ENCODE measurements at places on chromosomes 5 and 9.

DNA sequence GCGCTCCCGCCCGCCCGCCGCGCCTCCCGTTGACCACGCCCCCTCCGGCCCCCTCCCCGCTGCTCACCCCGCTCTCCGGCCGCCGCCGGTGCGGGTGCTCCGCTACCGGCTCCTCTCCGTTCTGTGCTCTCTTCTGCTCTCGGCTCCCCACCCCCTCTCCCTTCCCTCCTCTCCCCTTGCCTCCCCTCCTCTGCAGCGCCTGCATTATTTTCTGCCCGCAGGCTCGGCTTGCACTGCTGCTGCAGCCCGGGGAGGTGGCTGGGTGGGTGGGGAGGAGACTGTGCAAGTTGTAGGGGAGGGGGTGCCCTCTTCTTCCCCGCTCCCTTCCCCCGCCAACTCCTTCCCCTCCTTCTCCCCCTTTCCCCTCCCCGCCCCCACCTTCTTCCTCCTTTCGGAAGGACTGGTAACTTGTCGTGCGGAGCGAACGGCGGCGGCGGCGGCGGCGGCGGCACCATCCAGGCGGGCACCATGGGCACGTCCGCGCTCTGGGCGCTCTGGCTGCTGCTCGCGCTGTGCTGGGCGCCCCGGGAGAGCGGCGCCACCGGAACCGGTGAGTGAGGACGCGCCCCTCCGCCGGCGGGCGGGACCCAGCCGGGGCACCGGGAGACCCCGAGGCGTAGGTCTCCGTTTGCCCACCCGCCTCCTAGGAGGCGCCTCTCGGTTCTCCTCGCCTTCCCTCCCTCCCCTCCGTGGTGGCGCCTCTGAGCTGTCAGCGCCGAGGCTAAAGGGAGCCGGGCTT, at the start of gene VLDLR:
TSS of gene VLDLR (plus strand) at position 66 of the 739 bp plus-strand sequence. CDS start at position 469, 403 bp downstream.
- DNase-seq: peak; percentile 36

DNA sequence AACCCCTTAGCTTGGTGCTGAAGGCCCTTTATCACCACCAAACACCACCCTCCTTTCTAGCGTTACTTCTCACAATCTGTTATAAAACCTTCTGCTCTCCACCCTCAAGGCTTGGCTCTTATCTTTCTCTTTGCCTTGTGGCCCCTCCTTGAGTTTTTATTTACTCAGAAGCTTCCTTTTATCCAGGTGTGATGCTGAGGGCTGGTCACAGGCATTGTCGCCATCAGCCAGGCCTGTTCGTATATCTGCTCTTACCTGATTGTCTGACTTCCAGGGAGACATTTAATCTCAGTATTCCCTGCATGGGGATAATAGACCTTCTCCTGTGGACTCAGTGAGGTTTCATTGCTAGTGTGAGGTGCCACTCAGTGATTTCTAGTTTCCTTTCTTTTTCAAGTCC, 34.2 kb downstream of the MEGF10 start:
- DNase-seq: no peak

- DNase-seq: no peak
These were observed 1.4 kb downstream of the TMEM141 start for GRCh38 chr9:136792321-136793085.

DNA sequence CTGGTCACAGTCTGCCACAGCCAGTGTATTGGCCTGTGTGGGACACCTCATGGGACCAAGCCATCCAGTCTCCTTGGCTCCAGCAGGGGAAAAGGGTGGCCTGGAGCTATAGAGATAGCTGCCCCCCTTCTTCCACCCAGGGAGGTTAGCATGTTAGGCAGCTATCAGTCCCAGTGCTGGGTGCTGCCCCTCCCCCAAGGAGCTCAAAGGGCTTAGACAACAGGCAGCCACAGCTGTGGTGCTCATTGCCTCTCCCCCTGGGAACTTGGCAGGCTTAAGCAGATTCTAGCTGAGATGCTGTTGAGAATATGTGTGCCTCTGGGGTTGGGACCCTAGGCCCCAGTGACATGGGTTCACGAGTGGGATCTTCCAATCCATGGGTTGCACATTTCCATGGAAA, 226.0 kb upstream of the PTGER4 start:
- DNase-seq: no peak

GRCh38 chr9:9792144-9792857, 820.5 kb downstream of the PTPRD start:
- no peak for DNase-seq

- no peak for DNase-seq
These were observed 170.4 kb downstream of the ZDHHC21 start for GRCh38 chr9:14522627-14523379.

DNA sequence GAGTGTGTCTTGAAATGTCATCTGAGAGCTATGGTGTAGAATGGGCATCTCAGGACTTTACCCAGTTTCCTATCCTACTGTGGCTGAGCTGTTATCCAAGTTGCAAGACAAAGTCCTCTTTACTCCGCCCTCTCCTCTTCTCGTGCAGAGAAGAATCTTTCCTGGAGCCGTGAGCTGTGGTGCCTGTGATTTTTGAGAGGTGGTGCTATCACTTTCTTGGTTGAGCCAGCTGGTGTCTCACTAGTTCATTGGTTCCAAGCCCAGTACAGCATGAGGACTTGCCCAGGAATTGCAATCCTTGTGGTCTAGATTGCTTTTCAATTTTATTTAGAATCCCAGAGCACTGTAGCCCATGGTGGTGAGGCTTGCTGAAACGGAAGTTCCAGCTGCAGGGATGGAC, 2300.3 kb downstream of the MAT2B start:
- DNase-seq: no peak

Measured in H54 (cell line).